T-helper 17 cell (primary cell): ENCODE measurements at places on chromosomes 3 and 15. TPM values are rescaled to one million over a fixed set of nuclear protein-coding genes. Genes with fewer than 3 reads are reported as not detected.

GTF2E1 gene
- total RNA-seq = 9.6 TPM

AADACL2 gene
- total RNA-seq = not detected

SLC28A2 gene
- total RNA-seq = not detected

EPHA6 gene
- total RNA-seq = not detected

ZKSCAN7 gene
- total RNA-seq = 0.81 TPM

RBPMS2 gene
- total RNA-seq = 0.52 TPM

ABTB1 gene
- 88.6 TPM for total RNA-seq

GCNT3 gene
- not detected for total RNA-seq

SLC24A5 gene
- total RNA-seq = not detected

RARB gene
- not detected for total RNA-seq

SRGAP3 gene
- total RNA-seq = 2.2 TPM

SLC12A8 gene
- total RNA-seq = 0.40 TPM

IQCF5 gene
- not detected for total RNA-seq

C3orf70 gene
- total RNA-seq = 0.08 TPM

FRMD5 gene
- total RNA-seq = not detected

CCDC13 gene
- not detected for total RNA-seq

ALDH1L1 gene
- total RNA-seq = not detected

NR1I2 gene
- total RNA-seq = not detected

GOLGA6L7 gene
- not detected for total RNA-seq

PCLAF gene
- 0.76 TPM for total RNA-seq

WDR49 gene
- total RNA-seq = 0.78 TPM

SNX33 gene
- 1.8 TPM for total RNA-seq

FAM107A gene
- not detected for total RNA-seq

ARHGEF3 gene
- total RNA-seq = 71.0 TPM

HGD gene
- total RNA-seq = 2.8 TPM

AMIGO3 gene
- 0.99 TPM for total RNA-seq

TNFSF10 gene
- total RNA-seq = 22.0 TPM

CORO2B gene
- total RNA-seq = not detected

ZNF860 gene
- not detected for total RNA-seq

ATP2C1 gene
- total RNA-seq = 57.9 TPM

NLGN1 gene
- total RNA-seq = not detected

CYP11A1 gene
- not detected for total RNA-seq

CP gene
- total RNA-seq = not detected

CYP1A1 gene
- total RNA-seq = not detected

IMPG2 gene
- 0.47 TPM for total RNA-seq

GOLGA8N gene
- 3.9 TPM for total RNA-seq

ASB14 gene
- not detected for total RNA-seq

SERINC4 gene
- total RNA-seq = 0.32 TPM

ISL2 gene
- total RNA-seq = not detected
